GM12864 (cell line): ENCODE measurements at places on chromosomes 13 and 19.

GRCh38 chr19:4772566-4772965, 19.0 kb upstream of the FEM1A start:
- DNase-seq: no peak

GRCh38 chr13:44867825-44868224, 121.4 kb downstream of the NUFIP1 start:
- no peak for DNase-seq

DNA sequence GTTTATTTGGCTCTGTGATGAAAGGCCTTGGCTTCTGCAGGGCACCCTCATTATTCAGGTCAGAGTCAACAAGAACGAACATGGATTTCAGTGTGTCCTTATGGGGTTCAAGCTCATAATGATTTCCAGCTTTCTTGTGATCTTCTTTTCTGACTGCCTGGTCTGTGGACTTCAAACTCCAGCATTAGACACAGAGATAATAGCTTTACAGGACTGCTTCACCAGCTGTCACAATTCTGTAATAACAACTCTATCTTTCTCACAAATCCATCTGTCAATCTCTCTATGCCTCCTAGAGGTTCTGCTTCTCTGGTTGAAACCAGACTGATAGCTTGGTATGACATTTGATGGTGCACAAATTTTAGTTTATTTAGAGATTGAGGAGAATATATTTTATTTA, 13.1 kb upstream of the SLITRK6 start:
- no peak for DNase-seq

DNA sequence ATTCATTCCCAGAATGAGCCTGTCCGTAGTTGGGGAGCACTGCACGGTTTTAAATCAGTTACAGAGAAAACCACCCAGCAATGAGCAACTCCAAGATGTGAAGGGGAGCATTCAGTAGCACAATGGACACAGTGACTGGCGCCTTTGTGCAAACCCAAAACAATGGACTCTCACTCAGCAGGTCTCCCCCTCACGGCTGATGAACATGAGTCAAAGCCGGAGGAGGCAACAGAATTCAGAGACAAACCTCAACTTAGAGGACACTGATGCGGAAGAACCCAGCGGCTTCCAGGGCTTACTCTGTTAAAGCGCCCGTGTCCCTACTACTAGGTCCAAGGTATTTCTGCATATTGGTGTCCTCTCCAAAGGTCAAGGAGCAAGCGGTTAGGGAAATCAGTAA, 17.7 kb downstream of the PLEKHF1 start:
- no peak for DNase-seq

- DNase-seq: no peak
Measured at GRCh38 chr19:10788146-10788545, 47.9 kb downstream of the TMED1 start.

GRCh38 chr13:100089465-100090032, 656 bp downstream of the PCCA start:
- DNase-seq: no peak
